ENCODE measurements at places on chromosomes 12 and 14.

- DNase-seq, result no peak
Measured at GRCh38 chr12:12190087-12190809, 76.6 kb downstream of the LRP6 start.

- DNase-seq, result no peak
Measured at GRCh38 chr12:52964556-52965336, 15.8 kb downstream of the KRT18 start.

DNA sequence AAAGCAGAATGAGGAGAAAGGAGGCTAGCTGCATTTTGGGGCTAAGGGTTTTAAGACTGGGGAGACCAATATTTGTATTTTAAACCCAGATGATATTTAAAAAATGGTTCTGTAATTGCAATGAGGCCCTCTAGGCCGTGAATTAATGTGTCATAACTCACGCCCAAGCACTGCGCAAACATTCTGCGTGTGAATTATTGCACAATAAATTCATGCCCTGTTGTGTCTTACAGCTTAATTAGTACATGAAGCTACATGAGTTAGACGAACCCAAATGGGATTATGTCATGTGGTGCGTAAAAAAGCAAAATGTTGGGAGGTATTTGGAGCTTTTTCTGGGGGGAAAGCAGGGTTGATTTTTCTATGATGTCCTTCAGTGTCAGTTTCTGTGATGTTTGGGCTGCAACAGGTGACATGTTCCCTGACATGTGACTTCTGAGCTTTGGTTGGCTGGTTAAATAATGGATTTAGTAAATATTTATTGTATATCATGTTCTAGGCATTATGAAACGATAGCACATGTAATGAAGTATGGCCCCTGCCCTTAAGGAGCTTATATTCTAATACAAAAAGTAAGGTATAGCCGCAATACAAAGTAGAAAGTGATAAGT lies 30.4 kb upstream of the CISTR start:
- DNase-seq, result no peak

- no peak for DNase-seq
Measured at GRCh38 chr12:48985475-48985897, 7.4 kb downstream of the WNT1 start.

- no peak for DNase-seq
Measured at GRCh38 chr12:14965221-14965620, 3.8 kb upstream of the ARHGDIB start.

DNA sequence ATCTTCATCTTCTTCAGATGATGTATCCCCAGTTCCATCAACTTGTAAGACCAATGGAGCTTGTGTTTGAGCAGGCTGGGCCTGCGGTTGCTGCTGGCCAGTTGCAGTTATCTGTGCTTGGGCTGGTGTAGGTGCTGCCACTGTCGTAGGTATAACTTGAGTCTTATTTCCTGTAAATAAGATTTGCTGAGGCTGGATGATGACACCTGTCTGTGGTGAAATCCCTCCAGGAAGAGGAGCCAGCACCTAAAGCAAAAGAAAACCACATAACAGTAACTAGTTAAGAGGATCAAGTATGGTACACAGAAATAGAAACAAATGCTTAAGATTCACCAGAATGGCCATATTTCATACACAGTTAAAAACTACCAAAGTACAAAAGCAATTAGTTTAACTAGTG lies 28.2 kb downstream of the GTF2A1 start:
- DNase-seq, result no peak

DNA sequence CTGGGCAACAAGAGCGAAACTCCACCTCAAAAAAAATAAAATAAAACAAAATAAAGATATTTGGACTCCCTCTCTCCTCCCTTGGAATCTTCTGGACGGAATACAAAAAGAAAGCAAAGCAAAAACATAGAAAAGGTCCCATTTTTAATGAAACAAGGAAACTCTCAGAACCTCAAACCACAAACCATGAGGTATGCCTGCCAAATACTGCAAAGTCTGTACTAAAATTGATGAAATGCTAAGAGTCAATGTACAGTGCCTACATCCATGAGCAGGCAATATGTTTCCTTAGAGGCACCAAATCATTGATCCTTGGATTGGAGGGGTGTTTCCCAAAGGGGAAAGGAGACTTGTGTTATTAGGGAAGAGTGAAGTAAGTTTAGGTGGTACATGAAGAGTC lies 8.2 kb upstream of the RPS6KA5 start:
- DNase-seq, result no peak

DNA sequence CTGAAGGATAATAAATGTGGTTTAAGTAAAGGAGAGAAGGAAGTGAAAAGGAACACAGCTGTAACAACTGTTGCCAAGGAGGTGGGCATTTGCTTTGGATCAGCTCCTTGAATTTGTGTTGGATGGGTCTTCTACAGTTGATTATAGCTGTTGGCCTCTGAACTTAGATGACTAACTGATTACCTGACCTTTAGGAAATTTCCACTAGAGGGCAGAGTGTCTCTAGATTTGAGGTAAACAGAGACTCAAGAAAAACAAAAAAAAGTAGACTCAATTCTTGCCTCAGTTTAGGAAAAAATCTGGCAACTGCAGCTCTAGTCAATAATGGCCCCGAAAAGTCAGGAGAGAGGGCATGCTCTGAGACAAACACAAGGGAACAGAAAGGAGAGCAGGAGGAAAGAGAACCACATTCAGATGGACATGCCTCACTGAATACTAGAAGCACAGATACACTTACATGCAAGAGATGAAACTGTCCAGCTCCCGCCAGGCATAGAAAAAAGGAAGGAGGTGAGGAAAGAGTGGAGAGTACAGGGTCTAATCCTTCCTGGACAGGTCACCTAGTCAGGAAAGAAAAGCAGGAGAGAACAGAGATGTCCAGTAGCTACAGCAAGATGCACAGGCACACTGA lies 20.6 kb downstream of the COX14 start:
- no peak for DNase-seq

DNA sequence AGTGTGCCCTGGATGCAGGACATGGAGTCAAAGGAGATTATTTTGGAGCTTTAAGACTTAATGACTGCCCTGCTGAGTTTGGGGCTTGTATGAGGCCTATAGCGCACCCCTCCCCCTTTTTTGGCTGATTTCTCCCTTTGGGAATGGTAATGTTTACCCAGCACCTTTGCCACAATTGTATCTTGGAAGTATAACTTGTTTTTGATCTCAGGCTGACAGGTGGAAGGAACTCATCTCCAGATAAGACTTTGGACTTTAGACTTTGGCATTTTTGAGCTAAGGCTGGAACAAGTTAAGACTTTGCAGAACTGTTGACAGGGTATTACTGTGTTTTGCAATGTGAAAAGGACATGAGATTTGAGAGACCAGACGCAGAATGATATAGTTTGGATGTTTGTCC lies 110.5 kb downstream of the DERA start:
- DNase-seq, result no peak
